Activated CD4-positive, alpha-beta T cell treated with anti-CD3 and anti-CD28 coated beads, Interleukin-2, amount 10 ng/mL, durations not matched to agents 7 days and 5 days (primary cell): ENCODE measurements at places on chromosomes 7 and 10.

DNA sequence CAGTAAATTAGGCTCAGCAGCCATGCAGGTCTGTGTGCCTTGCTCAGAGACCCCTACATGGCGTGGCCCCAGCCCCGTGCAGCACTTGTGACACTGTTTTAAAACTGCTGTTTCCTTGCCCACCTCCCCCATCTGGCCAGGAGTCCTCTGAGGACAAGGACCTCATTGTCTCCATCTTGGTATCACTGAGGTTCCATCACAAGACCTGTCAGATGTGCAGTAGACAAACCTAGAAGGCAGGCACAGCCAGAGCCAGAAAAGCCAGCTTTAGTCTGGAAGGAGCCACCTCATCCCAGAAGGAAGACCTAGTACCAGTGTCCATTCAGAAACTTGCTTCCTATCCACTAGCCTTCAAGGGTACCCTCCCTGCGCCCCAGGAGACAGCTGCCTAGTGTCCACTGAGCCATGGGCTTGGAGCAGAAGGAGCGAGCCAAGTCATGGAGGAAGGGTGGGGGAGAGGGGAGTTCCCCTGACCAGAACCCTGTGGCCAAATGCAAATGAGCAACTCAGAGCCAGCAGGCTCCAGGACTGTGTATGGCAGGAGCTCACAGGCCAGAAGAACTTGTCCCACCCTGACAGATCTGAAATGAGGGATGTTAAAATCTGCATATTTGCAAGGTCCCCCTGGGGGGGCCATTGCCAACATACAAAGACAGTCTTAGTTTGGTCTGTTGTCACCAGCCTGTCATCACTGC is 176.1 kb downstream of the SH3PXD2A start:
- no peak for DNase-seq

- peak; percentile 42 for DNase-seq
Measured at GRCh38 chr7:111741811-111742240, 179.5 kb upstream of the IMMP2L start.

DNA sequence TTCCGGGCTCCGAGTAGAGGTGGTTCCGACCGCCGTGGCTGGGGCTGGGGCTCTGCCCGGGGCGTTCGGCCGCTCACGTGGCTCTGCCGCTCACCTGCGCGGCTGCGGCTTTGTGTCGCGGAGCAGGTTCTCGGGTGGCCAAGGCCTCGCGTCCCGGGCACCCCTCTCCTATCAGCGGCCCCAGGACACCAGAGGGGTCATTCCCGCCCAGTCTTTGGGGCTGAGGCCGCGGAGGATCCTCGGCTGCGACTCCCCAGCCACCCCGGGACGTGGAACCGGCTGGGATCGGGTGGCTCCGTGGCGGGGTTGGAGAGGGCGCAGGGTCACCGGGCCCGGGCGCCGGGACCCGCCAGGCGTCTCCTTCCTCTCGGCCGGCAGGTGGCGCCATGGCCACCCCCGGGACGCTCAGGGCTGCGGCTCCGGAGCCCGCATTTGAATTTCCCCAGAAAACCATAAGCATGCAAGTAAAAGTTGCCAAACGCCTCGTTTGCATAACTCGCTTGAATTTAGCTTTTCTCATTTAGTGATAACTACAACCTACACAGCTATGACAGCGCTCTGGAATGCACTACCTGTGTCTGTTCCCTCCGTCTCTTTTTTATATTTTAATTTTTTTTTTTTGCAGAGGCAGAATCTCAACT is 1.2 kb downstream of the COL26A1 start:
- DNase-seq: peak; percentile 65

GRCh38 chr10:35378541-35379210 is 42.4 kb downstream of the CCNY start:
- peak; percentile 11 for DNase-seq

DNA sequence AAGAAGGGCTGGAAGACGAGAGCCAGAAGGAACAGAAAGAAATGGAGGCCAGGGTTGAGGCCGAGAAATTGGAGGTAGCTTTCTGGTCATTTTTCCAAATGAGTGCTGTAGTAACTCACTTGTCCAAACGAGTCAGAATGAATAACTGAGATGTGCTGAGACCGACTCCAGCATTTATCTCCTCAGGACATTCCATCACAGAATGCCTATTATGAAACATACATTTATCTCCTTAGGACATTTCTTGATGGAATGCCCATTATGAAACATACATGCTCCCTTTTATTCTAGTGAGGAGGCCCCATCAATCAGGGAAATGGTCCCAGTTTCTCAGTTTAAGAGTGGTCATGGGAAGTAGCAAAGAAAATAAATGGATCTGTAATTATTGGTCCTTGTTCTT is 16.5 kb downstream of the AVL9 start:
- no peak for DNase-seq

DNA sequence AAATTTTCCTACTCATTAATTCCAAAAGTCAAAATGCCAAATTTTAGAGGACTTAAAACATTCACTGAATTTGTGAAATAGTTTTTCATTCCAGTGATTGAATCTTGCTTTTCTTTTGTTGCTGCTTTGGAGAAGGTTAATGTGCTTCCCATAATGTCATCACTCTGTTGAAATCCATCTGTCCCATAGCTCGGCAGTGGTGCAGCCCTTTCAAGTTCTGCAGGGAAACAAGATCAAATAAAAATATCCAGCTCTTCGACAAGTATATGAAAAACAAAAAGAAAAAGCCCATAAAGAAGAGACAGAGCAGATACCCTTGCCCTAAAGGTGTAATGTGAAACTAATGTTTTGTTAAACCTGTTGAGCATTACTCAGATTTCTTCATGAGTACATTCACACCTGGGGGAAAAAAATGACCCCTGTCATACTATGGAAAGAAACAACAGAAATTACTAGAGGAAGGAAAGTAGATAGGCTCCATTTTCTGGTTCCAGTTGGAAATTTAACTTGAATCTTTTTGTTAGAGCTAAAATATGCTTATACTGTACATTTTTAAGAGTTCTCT is 35.1 kb downstream of the AGR3 start:
- DNase-seq: no peak

DNA sequence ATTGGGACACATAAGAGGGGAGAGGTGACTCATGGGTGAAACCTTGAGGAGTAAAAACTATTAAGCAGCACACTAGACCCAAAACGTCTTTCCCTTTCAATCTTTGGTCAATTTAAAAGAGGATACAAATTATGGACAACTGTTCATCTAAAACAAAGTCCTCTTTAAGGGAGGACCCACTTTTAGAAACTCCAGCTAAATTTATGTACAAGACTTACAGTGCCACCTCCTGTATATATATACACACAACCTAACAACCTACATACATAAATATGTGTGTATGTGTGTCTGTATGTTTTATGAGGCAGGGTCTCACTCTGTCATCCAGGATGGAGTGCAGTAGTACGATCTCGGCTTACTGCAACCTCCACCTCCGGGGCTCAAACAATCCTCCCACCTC is 18.1 kb upstream of the ZC3HAV1 start:
- DNase-seq: no peak

DNA sequence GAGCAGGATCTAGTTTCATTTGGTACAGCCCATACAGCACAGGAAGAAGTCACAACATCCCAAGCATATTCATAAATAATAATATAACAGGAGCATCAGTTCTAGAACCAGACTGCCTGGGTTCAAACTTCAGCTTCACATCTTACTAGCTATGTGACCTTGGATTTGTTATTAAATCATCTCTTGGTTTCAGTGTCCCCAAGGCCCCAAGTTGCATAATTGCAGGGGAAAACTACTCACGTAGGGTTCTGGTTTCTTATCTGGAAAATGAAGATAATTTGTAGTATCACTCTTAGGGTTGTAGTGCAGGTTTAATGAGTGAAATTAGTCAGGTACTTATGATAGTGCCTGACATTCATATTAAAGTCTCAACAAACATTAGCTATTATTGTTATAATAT is 5.5 kb upstream of the IQUB start:
- DNase-seq: no peak

DNA sequence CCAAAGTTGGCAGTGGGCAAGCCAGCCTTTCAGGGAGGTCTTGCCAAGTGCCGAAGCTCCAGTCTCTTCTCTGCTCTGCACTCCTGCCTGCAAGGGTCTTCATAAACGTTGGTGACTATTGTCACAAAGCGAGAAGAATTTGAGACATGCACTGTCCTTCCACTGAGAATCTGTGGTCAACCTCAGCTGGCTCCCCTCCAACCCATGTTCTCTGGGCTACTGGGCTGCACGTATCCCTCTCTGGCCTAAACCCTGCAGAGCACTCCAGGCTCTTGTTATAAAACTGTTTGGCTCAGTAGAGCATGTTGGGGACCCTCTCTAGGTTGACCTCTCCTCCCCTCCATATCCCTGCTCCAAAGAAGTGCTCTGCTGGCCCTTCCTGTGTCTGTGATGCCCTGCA is 260.4 kb upstream of the NFE2L3 start:
- no peak for DNase-seq

GRCh38 chr10:120195984-120196712 is 260.9 kb upstream of the PLPP4 start:
- DNase-seq: no peak

GRCh38 chr10:50260791-50261281 is 9.5 kb upstream of the ASAH2 start:
- DNase-seq: peak; percentile 18

- no peak for DNase-seq
Measured at GRCh38 chr7:102913826-102914225, 1.0 kb downstream of the LRRC17 start.

- DNase-seq: no peak
Measured at GRCh38 chr7:129643550-129644170, 32.1 kb downstream of the NRF1 start.

DNA sequence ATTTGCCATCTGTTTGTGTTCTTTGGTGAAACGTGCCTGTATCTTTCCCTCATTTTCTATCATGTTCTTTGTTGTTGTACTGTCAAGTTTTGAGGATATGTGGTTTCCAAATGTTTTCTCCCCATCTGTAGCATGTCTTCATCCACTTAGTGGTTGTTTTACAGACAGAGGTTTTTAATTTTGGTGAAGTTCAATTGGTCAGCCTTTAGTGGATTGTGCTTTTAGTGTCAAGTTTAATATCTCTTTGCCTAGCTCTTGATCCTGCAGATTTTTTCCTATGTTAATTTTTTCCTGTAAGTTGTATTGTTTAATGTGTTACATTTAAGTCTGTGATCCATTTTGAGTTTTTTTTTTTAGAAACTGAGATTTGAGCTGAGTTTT is 95.9 kb downstream of the ANKRD61 start:
- DNase-seq: no peak

- no peak for DNase-seq
Measured at GRCh38 chr10:100334762-100335161, 4.7 kb upstream of the PKD2L1 start.

DNA sequence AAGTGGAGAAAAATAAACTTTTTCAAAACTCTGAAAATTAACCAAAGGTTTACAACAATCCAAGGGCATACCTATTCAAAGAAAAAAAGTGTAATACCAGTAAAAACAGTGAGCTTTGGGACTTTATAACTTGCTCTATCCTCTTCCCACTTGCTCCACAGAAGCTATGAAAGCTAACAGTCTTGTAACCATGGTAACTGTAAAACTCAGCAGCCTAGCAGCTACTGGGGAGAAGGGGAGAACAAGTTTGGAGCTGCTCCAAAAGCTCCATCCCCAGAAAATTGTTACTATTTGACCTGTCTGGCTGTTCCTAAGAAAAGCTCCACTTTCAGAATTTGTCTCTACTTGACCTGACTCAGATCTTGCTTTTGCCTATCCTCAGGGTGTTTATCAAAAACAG is 191.5 kb downstream of the OTUD1 start:
- no peak for DNase-seq

GRCh38 chr10:76962851-76963250 is 674.8 kb downstream of the KCNMA1 start:
- no peak for DNase-seq

- no peak for DNase-seq
Measured at GRCh38 chr7:147151661-147152060, 1035.1 kb downstream of the CNTNAP2 start.

GRCh38 chr7:157557263-157557662 is 220.5 kb downstream of the DNAJB6 start:
- no peak for DNase-seq

- DNase-seq: peak; percentile 44
Measured at GRCh38 chr7:41002741-41003610, 699.9 kb downstream of the INHBA start.

DNA sequence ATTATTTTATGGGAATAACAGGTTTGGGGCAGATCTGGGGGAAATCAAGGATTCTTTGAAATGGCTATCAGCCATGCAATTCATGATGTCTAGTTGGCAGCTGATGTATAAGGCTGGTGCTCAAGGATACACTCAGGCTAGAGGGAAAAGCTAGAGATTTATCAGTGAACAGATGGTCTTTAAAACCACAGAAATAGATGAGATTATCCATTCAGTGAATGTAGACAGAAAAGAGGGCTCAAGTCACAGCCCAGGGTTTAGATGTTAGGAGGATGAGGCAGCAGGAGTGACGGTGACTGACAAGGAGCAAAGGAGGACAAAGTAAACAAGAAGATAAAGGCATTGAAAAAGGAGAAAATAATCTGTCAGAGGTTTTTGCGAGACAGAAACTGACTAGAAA is 238.7 kb downstream of the CDK14 start:
- DNase-seq: no peak

- no peak for DNase-seq
Measured at GRCh38 chr10:110992006-110992800, 72.8 kb downstream of the SHOC2 start.

DNA sequence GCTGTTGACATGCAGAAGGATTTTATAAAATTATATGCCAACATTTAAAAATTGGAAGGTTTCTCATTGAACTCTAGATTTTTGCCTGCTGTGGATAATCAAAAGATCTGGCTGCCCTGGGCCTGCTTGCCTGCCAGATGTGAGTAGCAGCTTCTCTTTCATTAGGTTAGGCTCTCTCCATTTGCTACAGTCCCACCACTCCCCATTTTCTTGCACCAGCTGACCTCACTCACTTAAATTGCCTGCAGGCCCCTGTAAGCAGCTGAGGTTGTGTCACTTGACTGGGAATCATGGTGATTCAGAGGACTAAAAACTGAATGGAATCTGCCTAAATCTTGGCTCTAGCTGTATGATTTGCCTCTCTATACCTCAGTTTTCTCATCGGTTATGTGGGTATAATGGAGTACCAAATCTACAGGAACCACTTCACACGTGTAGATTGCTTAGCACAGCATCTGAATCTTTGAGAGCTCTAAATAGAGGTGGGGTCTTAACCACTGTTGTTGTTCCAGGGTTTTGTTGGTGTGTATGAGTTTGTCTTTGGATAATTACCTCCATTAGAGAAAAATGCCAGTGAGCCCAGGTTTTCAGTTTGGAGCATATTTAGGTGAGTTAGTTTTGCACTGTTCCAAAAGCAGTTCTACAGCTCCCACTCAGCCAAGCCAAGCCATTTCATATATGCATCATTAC is 18.6 kb upstream of the RAPGEF5 start:
- no peak for DNase-seq

DNA sequence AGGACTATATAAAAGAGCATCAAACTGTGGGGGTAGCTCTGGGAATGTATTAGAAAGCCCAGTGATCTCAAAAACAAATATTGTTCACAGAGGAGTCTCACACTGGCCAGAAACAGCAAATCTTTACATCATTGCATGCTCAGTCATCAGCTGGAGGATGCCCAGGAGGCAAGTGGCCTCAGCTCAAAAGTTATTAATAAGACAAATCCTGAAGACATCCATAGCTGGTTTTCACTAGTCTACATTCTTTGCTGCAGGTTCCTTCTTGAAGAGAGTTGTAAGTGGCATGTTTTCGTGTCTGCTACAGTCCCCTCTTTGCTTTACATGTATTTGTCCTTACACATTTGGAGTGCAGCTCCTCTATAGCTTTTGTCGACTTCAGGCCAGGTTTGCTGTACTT is 8.6 kb upstream of the CCDC7 start:
- no peak for DNase-seq

GRCh38 chr10:54908019-54908418 is 107.0 kb upstream of the PCDH15 start:
- DNase-seq: no peak

GRCh38 chr7:150974468-150975391 is 3.4 kb downstream of the KCNH2 start:
- DNase-seq: peak; percentile 80
